ENCODE measurements at places on chromosomes 4 and X.

- DNase-seq: no peak
These were observed 247.9 kb downstream of the ADAM29 start for GRCh38 chr4:175166020-175166419.

DNA sequence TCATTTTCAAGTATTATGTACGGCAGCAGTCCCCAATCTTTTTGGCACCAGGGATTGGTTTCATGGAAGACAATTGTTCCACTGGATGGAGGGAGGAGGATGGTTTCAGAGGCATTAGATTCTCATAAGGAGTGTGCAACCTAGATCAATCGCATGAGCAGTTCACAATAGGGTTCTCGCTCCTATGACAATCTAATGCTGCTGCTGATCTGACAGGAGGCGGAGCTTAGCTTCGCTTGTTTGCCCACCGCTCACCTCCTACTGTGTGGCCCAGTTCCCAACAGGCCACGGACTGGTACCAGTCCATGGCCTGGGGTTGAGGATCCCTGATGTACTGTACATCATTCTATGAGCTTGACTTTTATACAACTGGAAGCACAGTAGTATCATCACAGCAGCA is 48.4 kb downstream of the SMIM20 start:
- no peak for DNase-seq

DNA sequence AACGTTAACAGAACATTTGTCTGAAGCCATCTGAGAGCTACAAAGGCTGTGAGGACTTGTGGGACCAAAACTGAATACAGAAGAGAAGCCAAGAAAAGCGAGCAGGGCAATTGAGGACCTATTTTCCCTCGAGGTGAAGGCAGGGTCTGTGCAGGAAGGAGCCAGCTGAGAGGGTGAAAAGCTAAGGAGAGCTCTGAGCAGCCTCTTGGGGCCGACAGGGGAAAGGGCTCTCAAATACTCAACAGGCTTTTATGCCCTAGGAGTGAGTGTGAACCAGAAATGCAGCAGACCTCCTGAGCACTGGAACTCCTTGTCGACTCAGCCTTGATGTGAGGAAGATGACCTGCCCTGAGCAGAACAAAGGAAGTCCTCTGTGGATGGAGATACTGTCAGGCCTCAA is 54.2 kb downstream of the C4orf50 start:
- no peak for DNase-seq

DNA sequence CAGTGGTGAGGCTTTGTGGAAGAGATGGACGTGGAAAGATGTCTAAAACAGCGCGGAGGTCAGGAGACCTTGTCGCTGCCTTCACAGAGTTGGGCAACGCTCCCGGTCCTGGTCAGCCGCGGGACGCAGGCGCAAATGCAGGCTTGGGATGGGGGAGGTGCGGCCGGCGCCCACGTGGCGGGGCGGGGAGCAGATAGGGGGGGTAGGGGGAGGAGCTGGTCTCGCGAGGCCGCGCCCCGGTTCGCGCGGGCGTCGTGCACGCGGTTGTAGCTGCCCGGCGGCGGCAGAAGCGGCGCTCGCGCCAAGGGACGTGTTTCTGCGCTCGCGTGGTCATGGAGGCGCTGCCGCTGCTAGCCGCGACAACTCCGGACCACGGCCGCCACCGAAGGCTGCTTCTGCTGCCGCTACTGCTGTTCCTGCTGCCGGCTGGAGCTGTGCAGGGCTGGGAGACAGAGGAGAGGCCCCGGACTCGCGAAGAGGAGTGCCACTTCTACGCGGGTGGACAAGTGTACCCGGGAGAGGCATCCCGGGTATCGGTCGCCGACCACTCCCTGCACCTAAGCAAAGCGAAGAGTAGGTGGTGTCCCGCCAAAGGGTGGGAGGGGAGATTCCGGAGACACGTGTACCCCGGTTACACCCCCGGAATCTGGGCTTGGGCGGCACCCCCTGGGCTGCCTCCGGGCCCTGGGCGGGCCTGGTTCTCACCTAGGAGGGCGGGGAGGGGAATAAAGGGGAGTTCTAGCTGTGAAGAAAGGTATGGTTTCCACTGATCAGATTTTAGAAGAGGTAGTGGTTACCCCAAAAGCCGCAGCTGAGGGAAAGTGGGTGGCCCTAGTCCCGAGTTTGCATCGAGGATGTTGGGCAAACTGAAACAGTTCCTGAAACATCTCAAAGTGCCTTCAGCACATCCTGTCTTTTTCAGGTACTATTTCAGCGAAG is at the start of gene PRDX4:
PRDX4 (plus strand) TSS at position 255 of the 939 bp plus-strand sequence; CDS start at position 333, 78 bp downstream.
- peak; percentile 42 for DNase-seq

GRCh38 chr4:72567821-72568675 is 973 bp downstream of the ADAMTS3 start:
- no peak for DNase-seq

DNA sequence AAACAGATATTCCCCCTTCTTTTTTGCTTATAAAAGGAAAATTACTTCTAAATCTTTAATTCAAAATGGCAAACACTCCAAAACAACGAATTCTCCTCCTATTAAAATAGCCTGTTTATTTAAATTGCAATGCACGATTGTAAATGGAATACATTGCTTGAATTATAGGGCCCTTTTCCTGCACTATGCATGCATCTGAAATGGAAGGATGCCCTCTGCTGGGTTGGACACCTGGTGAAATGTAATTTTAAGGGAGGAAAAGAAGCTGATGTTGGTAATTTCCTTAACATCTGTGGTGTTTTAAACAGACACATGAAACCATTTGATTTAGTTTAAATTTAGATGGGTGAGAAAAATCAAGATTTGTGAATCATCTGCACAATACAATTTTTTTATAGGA is 72.8 kb downstream of the GRXCR1 start:
- DNase-seq: no peak

GRCh38 chrX:102976793-102977495 is 39.9 kb downstream of the RAB40AL start:
- no peak for DNase-seq

GRCh38 chrX:110743679-110744340 is 51.8 kb downstream of the CHRDL1 start:
- DNase-seq: no peak

- DNase-seq: no peak
These were observed 349.3 kb upstream of the GALNT7 start for GRCh38 chr4:172819353-172819752.

DNA sequence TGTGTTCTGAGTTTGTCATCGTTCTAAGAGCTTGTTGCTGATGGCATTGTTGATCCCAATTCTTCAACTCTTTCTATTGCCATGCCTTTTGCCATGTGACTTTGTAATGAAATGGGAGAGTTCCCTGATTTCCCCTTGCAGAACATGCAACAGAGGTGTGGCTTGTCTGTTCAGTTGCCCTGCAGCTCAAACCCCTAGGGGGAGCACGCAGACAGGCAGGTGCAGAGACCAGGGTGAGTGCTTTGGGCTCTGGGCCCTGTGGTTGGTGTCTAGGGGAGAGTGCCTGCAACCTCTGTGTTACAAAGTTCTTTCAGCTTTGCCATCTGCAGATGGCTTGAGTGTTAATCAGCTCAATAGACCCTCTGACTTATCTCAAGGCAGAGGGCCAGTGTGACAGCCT is 332.7 kb downstream of the MID1IP1 start:
- DNase-seq: no peak

DNA sequence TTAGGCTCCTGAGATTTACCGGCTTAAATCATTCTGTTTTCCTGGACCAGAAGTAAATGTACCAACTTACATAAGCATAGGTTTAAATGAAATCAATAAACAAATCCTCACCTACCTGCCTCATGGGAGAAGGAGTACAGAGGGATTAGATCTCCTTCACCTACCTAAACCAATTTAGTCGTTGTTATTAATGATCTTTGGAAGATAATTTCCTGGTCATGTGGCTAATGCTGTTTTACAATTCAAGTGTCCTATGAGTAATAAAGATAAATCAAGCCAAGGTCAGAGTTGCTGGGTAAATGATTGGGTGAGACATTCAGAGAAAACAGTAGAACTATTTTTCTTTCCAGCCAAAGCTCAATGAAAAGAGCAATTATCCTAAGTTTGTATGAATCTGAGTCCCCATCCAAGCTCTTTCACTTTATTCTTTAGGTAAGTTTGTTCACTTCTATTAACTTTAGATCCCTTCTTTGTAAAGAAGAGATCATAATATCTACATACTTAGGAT is 423.0 kb upstream of the FAM241A start:
- no peak for DNase-seq

- peak; percentile 76 for DNase-seq
These were observed 1.5 kb upstream of the ASMTL start for GRCh38 chrX:1453951-1454785.

DNA sequence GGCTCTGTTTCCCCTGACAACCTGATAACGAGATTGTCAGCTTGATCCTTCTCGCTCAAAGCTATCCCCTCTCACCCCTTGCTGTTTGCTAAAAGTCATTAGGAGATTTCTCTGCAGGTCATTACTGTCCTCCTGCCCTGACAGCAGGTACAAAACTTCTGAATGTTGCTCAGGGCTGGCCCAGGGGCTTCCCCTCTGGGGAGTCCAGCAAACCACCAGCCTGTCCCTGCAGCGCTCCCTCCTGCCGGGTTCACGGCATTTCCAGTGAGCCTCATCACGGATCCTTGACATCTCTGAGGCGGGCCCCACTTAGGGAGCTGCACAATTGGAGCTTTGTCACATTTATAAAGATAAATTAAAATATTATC is 5.2 kb upstream of the SORCS2 start:
- DNase-seq: no peak

DNA sequence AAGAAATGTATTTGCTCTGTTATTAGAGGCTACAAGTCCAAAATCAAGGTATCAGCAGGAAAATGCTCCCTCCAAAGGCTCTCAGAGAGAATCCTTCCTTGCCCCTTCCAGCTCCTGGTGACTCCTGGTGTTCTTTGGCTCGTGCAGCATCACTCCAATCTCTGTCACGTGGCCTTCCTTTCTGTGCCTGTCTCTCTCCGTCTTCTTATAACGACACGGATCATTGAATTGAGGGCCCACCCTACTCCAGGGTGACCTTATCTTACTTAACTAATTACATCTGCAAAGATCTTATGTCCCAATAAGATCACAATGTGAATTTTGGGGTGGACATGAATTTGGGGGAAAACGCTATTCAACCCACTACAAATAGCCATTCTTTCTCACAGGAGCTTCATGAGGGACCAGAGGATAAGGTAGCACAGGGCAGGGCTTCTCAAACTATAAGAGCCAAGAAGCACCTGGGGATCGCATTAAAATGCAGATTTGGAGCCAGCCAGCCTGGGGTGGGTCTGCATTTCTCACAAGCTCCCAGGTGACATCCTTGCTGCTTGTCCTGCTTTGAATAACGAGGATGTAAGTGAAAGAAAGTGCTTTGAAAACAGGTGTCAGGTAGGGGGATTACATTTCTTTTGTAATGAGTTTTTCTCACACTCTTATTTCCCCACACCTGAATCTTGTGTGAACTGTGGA is 41.9 kb upstream of the APLN start:
- DNase-seq: no peak

DNA sequence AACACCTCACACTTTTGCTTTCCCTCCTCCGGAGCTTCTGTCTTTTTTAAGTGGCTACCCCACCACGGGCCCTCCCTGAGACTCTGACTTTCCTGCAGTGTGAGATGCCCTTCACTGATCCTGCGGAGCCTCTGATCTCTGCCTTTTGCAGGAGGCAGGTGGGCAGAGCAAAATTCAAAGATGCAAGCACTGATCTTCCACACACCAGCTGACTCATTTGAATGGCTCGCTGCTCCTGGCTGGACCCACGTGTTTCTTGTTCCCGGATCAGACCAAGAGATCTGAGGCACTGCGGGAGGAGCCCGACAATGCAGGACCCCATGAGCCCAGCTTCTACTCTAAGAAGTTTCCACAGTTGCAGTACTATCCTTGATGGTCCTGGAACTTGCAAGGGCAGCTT is 1607.9 kb upstream of the TENM3 start:
- no peak for DNase-seq
